Fibroblast of lung (primary cell): ENCODE measurements at places on chromosomes 11 and 22.

DNA sequence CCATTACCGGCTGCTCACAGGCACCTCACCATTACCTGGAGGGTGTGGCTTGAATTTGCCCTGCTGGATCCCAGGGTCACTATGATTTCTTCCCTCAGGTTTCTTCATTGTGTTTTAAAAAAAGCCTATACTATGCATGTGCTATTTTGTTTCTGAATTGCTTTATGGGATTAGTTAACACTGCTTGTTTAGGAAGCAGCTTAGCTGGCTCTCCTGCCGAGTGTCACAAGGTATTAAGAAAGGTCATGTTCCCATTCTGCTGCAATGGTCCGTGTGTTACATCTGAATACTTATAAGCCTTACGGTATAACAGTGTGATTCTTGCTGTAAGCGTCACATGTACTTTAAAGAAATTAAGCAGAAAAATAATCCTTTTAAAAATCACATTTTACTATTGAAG, 380.6 kb upstream of the B3GAT1 start:
- DNase-seq, result no peak

GRCh38 chr22:37302674-37303555, 20.6 kb downstream of the CYTH4 start:
- DNase-seq, result no peak

- no peak for DNase-seq
These were observed 29.4 kb downstream of the SMCO4 start for GRCh38 chr11:93513772-93514171.

DNA sequence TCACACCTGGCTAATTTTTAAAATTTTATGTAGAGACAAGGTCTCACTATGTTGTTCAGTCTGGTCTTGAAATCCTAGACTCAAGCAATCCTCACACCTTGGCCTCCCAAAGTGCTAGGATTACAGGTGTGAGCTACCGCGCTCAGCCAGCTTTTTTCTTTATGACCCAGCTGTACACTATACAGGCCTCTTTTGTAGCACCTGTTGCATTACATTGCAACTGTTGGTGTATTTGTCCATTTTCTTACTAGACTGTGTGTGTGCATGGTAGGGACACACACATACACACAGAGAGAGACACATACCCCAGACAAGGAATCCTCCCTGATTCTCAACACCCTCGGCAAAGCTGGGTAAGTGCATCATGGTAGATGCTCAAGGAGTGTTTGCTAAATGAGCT, 61.7 kb downstream of the NAV2 start:
- DNase-seq, result no peak

DNA sequence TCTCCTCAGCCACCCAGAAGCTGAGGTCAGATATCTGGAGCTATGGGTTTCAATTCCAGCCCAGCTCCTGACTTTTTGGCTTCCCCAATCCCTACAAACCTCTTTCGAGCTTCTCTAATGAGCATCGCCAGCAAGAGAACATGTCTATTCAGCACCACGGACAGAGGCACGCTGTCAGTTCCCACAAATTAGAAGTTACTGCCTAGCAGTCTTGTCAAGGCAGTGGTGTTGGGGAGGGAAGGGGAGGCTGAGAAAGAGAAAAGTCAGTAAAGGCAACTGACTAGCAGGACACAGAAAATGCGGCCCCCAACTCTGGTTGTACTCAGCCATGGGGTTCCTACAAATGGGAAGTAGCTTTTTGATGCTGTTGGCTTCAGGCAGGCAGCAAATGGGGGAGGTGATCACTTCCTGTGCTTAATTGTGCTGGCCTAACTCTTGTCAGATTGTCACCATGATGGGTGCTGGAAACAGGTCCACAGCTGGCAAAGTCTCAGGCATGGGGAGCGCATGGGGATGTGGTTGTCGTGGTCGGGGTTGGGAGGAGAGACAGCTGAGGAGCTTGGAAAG, 205.9 kb downstream of the ST3GAL4 start:
- DNase-seq, result peak; percentile 65

- DNase-seq, result peak; percentile 72
These were observed 6.3 kb downstream of the KCNJ1 start for GRCh38 chr11:128860571-128861361.

DNA sequence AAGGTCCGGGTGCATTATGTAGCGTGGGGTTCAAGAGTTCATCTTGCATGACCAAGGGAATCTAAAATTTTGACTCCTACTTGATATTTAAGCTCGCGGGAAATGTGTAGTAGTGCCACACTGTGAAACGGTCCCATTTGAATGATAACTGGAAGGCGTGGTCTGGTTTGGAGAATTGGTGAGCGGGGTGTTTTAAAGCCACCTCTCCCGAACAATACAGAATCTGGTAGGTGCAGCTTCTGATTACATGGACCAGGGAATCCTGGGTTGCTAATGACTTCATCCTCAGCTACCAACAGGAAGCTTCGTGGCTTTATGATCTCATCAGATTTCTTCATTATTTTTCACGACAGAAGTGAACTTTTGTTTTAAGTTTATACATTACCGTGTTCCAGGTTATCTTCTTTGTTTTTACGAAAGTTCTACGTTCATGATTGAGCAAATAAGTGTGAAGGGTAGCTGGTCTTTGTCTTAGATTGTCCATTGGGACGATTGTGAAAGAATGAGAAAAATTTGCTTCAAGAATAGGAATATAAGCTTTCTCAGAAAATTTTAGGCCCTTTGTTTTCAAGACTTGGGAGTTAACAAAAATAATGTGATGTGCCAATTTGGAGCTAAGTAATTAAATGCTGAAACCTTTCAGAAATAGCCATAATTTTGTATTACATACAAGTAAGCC, 1.7 kb downstream of the QSER1 start:
- peak; percentile 81 for DNase-seq

GRCh38 chr11:48006301-48006992, 26.1 kb downstream of the PTPRJ start:
- peak; percentile 64 for DNase-seq

DNA sequence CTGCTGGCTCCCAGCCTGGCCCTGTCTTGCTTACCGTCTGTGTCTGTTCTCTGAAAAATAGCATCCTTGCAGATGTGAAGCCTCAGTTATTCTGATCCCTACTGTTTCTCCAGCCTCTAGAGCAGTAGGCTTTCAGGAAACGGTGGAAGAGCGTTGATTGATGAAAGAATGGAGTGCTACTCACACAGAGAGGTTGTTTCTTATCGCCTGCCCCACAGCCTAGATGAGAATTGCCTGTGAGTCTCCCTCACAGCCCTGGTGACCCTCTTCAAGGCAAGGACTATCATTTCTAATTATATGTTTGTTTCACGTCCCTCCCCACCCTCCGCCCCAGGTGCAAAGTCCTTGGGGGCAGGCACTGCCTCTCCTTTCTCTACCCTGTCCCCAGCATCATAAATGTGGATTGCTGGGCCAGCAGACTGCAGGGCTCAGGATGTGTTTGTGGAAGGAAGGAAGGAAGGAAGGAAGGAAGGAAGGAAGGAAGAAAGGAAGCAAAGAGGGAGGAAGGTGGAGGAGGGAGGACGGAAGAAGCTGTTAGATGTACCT, 575.3 kb upstream of the B3GAT1 start:
- no peak for DNase-seq

- no peak for DNase-seq
These were observed 11.6 kb downstream of the LARGE2 start for GRCh38 chr11:45933846-45934579.

- DNase-seq, result no peak
These were observed 28.6 kb upstream of the PRAME start for GRCh38 chr22:22587577-22588188.

DNA sequence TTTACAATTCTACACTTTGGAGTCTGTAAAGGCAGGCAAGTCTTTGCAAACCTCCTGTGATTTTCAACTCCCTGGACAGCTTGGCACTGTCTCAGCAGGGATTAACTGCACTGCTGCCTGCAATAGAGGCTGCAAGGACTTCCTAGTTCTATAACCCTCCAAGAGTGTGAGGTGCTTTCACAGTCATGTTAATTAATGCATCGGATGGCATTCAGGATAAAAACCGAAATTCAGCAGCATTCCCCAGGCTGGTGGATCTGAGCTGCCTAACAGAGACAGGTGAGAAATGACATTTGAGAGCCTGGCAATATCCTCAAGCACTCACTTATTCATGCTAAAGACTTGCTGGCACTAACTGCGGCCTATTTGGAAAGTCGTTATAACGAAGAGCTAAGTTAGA, 85.0 kb downstream of the LARGE1 start:
- no peak for DNase-seq

GRCh38 chr11:63660972-63661371, 10.2 kb downstream of the ATL3 start:
- no peak for DNase-seq

DNA sequence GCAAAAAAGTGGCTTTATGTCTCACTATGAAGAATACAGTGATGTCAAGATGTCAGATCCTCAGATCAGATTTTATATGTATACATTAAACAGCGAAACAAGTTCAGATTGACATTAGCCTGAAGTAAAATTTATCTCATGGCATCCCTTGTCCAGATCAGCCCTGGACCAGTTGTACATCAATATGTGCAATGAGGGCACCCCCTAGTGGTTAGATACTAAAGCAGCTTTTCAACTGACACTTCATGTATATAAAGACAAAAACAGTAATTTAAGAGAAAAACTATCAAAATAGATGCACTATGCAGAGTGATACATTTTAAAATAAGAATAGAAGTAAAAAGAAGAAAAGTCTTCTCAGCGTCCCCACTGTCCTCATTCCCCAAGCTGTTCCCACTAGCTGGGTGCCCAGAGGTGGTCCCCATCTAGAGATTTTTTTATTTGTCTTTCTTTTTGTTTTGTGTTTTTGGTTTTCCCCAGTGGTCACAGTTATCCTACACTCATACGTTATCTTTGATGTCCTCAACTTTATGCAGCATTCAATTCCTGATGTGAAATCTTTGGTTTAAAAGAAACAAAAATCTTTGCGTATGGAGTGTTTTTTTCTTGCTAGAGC, 2193.4 kb upstream of the RAG2 start:
- peak; percentile 80 for DNase-seq

DNA sequence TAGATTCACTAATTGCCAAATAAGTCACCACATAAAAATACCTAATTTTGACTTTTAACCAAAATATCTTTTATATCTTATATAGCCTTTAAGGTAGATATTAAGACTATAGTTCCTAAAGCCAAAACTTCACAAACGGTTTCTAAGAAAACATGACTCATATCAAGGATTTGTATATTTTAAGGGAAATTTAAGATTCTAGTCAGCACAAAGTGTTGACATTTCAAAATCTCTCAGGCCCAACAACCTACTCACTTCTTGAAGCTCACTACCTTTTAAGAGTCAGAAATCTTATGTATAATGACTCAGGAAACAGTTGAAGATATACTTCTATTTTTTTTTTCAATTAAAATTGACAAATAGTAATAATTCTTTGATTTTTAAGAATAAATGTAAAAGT, 221.9 kb downstream of the SBF2 start:
- DNase-seq, result peak; percentile 74

GRCh38 chr11:120001178-120002090, 136.5 kb downstream of the TRIM29 start:
- no peak for DNase-seq

- no peak for DNase-seq
These were observed 8.3 kb upstream of the RIC3 start for GRCh38 chr11:8177136-8177535.

- DNase-seq, result no peak
These were observed 636.0 kb downstream of the TBC1D22A start for GRCh38 chr22:47398491-47398890.

DNA sequence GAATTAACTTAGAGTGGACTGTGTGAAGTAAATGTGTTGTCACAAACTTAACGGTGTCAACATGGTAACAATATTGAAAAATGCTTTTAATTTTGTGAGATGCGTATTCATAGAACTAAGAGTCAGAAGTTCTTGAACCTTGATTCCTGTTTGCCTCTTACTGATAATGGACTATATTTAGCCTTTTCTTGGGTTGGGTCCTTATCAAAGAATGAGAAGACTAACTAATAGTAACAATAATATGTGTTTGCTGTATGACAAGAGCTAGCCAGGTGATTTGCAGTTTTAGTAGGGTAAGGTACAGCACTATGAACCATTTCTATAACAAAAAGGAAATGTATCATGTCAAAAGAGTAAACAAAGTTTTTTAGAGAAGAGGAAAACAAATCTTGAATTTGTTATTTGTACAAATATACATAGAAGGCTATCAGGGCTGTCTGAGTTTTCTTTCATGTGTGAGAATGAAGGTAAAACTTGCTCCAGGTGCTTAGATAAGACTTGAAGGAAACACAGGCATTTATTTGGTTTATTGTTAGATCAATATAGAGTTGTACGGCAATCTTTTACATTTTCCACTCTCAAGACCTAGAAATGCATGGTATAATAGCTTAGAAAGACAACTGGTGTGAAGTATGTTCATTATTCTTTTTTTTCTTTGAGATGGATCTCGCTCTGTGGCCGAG, 74.1 kb downstream of the PACS1 start:
- no peak for DNase-seq

- DNase-seq, result peak; percentile 1
These were observed 22.0 kb upstream of the PATE1 start for GRCh38 chr11:125724125-125724524.
